Esophagus squamous epithelium (tissue), 5 donors: ENCODE measurements at places on chromosomes 6 and 20.

- DNase-seq: no peak
These were observed 92.2 kb upstream of the CNKSR3 start for GRCh38 chr6:154602708-154603107.

DNA sequence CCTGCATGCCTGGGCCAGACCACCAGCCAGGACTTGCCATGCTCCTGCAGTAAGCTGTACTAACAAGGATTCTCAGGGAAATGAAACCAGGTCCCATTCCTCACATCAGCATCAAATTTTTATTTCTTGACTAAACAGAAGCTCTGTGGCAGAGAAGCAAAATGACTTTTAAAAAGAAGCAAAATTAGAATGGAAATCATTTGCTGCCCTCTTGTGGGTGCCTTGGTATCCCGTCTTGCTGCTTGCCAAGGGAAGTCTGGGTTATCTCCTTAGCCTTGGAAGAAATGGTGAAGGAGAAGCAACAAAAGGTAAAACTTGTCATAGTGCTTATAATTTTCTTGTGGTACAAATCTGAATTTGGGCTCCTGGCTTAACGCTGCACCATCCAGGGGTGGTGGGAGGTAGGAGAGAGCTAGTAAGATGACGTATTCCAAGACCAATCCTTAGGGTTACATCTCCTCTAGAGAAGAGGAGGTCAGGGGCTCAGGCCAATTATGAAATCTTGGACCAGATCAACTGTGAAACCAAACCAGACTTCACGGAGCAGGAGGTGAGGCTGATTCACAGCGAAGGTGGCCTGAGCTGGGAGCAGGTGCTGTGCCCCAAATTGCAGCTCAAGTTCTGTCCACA is 107.5 kb downstream of the FAXC start:
- no peak for DNase-seq

- DNase-seq: no peak
These were observed 50.2 kb downstream of the TMEM242 start for GRCh38 chr6:157272866-157273755.

DNA sequence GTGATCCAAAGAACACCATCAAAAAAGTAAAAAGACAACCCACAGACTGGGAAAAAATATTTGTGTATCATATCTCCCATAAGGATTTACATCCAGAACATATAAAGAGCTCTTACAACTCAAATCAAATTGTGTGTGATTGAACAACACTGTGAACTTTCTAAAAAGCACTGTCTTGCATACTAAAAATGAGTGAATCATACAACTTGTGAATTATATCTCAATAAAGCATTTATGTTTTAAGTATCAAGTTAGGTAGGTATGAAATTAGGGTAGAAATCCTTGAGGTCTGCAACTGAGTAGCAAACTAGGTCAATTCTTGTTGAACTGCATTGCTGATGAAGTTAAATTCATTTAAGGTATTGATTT is 14.1 kb downstream of the SAMHD1 start:
- no peak for DNase-seq

GRCh38 chr6:32113386-32114352 is 4.5 kb upstream of the TNXB start:
- DNase-seq: no peak

DNA sequence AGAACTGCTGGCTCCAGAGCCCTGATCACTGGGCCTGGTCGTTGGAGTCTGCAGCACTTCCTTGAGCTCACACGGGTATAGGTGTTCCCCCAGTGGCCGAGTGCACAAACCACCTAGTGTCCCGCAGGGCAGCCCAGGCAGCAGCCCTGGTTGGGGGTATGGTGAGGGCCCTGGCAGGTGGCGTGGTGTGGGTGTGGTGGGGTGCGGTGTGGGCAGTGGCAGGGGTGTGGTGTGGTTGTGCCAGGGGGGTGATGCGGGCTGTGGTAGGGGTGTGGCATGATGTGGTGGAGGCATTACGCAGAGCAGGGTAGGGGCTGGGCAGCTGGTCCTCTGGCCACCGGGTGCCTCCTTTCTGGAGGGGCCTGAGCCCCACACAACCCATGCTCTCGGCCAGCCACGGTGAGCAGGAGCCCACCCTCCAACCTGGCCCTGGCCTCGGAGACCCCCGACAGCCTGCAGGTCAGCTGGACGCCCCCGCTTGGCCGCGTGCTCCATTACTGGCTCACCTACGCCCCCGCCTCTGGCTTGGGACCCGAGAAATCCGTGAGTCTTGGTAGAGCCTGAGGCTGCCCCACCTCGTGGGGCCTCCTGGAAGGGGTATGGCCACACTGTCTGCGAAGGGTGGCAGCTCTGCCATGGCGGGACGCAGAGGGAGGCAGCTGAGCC is 20.5 kb downstream of the COL20A1 start:
- DNase-seq: no peak

DNA sequence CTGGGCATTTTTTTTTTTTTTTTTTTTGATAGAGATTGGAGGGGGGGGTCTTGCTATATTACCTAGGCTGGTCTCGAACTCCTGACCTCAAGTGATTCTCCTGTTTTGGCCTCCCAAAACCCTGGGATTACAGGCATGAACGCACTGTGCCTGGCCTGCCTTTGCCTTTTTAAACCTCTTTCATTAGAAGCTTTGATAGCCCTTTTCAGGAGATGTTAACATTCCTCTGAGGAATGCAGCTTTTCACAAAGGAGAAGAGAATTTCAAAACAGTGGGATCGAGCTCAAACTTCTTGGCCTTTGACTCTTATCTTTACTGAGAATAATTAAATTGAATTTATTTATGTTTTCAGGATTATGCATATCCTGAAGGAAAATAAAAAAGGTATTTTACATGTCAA is 31.3 kb downstream of the SLC26A8 start:
- DNase-seq: no peak

DNA sequence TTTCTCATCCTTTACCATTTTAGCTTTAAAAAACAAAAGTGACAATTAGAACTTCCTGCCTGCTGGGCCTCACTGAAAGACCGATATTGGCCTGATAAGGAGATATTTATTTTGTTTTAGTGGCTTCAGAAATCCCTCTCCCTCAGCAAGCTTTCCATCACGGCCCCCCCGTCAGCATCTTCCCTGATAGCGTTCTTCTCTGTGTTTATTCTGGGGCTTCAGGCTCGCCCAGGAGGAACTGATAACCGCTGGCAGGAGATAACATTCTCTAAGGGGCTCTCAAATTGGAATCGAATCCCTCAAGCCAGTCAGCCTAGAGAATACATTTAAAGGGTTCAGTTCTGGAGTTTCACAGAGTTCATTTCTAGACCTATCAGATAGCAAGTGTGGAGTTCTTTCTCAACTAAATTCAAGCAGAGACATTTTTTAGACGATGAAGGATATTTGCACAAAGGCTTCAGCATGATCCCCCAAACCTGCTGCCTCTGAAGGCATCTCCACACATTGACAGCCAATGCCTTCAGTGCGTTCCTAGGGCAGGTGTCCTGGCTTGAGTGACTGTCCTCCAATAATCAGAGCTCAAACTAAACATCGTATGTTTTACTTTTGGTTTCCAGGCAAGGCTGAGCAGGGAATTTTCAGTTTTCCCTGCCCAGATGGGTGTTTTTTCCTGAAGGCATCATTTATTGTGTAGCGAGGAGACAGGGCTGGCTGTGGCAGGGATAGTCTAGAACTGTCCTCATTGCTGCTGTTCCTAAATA is 17.0 kb downstream of the PRDM1 start:
- no peak for DNase-seq

- no peak for DNase-seq
These were observed 280.1 kb upstream of the RGS17 start for GRCh38 chr6:153411070-153411648.

DNA sequence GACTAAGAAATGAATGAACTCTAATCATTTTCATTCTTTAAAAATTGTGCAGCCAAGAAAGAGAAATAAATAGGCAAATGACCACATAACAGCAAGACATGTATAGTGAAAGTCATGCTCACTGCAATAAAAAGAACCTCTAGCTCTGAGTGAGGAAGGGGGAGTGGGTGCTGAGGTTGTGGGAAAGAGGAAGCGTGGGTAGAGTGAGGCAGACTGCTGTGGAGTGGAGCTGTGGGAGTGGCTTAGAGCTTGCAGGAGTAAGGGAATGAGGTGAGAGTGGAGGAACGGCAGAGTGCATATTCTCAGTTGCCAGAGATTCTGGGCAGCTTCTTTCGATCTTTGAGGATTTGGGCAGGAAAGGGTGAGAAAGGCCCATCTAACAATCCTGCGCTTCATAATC is 10.4 kb downstream of the DEFB129 start:
- DNase-seq: no peak

GRCh38 chr6:75402296-75402695 is 91.3 kb downstream of the FILIP1 start:
- no peak for DNase-seq

DNA sequence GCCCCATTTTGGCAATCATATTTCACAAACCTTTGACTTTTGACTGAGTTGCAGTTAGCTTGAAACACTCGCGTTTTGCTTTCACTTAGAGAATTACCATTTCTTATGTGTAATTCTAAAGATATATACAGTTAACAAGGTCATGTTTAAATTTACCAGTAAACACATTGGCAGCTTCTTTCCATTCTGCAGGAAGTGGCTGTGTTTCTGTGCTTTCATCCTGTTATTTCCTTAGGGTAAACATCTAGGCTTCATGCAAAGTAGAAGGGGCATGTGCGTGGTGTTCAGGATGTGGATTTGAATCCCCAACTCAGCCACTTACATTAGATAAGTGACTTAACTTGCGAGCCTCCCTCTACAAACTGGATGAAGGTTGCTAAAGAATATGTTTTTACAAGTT is 41.1 kb downstream of the AKAP12 start:
- DNase-seq: no peak
